ENCODE measurements at places on chromosomes 4 and X.
A peak's percentile ranks its signal among the peaks of the same experiment; 100 is the strongest.

DNA sequence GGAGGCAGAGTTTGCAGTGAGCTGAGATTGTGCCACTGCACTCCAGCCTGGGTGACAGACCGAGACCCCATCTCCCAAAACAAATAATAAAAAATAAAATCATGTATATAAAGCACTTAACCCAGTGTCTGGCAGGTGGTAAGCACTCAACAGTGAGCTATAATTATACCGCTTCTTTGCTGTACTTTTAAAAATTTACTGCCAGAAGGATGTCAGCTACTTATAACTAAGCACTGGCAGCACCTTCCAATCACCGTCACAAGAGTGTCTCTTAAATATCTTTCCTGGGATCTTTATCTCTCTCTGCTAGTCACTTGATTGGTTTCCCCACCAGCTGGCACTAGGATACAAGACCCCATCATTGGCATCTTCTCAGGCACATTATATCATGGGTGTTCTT, 53.9 kb upstream of the DAPP1 start:
- no peak overlapping the region for H3K27ac ChIP-seq
- H3K4me3 ChIP-seq: no peak overlapping the region
- no peak for DNase-seq
- H3K27me3 ChIP-seq: peaks cover 3% of the 10 kb centered on the region

DNA sequence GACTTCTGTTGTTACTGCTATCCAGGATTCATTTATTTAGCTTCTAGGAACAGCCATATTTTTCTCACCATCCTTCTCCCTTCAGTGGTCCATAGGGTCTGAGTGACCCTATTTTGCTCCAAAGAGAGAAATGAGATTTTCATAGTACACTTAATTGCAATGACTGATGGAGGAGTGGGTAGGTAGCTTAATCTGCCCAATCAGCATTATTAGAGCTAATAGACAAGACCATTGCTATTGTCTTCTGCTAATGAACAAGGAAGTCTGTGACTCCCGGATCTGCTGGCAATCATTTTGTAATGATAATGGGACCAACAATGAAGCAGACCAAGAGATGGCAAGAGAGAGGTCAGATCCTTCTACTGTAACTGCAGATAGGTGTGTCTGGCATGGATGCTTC, 271.4 kb upstream of the SLC7A11 start:
- DNase-seq: no peak
- no peak overlapping the region for H3K27ac ChIP-seq
- no peak overlapping the region for H3K4me3 ChIP-seq

DNA sequence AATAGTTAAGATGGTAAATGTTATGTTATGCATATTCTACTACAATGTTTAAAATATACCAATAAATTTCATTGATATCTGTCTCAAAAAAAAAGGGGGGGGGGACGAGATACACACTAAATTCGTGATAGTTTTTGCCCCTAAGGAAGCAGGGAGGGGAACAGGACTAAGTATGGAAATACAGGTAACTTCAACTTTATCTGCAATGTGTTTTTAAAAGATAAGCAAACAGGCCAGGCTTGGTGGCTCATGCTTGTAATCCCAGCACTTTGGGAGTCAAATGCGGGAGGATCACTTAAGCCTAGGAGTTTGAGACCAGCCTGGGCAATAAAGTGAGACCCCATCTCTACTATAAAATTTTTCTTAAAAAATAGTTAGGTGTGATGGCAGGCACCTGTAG, 13.4 kb upstream of the CLOCK start:
- H3K4me1 ChIP-seq: peaks cover 7% of the 10 kb centered on the region
- peaks cover 13% of the 10 kb centered on the region for H3K27me3 ChIP-seq
- no peak for DNase-seq
- H3K36me3 ChIP-seq: peaks cover 3% of the 10 kb centered on the region
- H3K27ac ChIP-seq: no peak overlapping the region

DNA sequence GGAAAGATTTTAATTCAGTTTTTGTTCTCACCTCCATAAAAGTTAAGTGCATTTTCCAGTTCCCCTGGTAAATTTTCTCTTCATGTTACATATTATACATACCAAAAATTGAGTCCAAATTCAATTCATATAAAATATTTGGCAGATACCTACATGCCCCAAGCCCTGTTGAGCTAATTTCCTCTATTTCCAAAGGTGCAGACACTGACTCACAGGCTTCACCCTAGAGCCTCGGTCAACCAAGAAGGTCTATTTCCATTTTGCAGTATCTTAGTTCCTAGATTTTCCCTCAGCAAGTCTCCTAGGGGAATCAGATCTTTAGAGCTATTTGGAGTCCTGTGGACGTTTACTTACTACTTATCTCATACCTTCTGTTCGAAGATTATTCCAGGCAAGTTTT, 174.4 kb downstream of the TSPAN5 start:
- peaks cover 58% of the 10 kb centered on the region for H3K36me3 ChIP-seq
- H3K4me3 ChIP-seq: peak overlapping the region; percentile 10
- peak overlapping the region; percentile 99 for H3K27ac ChIP-seq
- DNase-seq: no peak
- H3K27me3 ChIP-seq: no peaks in the 10 kb centered on the region
- H3K4me1 ChIP-seq: peaks cover 83% of the 10 kb centered on the region

GRCh38 chrX:41720125-41720779, 3.7 kb upstream of the GPR82 start:
- peak; percentile 23 for DNase-seq
- no peak overlapping the region for H3K4me3 ChIP-seq
- H3K4me1 ChIP-seq: peaks cover 37% of the 10 kb centered on the region
- peaks cover 43% of the 10 kb centered on the region for H3K36me3 ChIP-seq
- no peaks in the 10 kb centered on the region for H3K27me3 ChIP-seq

- H3K36me3 ChIP-seq: no peaks in the 10 kb centered on the region
- DNase-seq: no peak
- H3K4me1 ChIP-seq: no peaks in the 10 kb centered on the region
- no peak overlapping the region for H3K4me3 ChIP-seq
- H3K27ac ChIP-seq: no peak overlapping the region
Measured at GRCh38 chrX:19156186-19156585, 33.9 kb upstream of the ADGRG2 start.

- no peaks in the 10 kb centered on the region for H3K4me1 ChIP-seq
- H3K27me3 ChIP-seq: no peaks in the 10 kb centered on the region
- no peak overlapping the region for H3K4me3 ChIP-seq
Measured at GRCh38 chrX:123271902-123272301, 87.8 kb downstream of the GRIA3 start.

GRCh38 chrX:1263600-1263999, 5.0 kb upstream of the CSF2RA start:
- H3K36me3 ChIP-seq: no peaks in the 10 kb centered on the region
- peaks cover 8% of the 10 kb centered on the region for H3K4me1 ChIP-seq
- no peaks in the 10 kb centered on the region for H3K27me3 ChIP-seq
- H3K4me3 ChIP-seq: no peak overlapping the region

- H3K4me3 ChIP-seq: no peak overlapping the region
- no peak for DNase-seq
- no peak overlapping the region for H3K27ac ChIP-seq
- no peaks in the 10 kb centered on the region for H3K27me3 ChIP-seq
- H3K4me1 ChIP-seq: peaks cover 25% of the 10 kb centered on the region
Measured at GRCh38 chrX:18956303-18957032, 27.4 kb downstream of the PHKA2 start.

GRCh38 chrX:48891402-48892288, 5.9 kb downstream of the TIMM17B start:
- DNase-seq: peak; percentile 72
- peaks cover 19% of the 10 kb centered on the region for H3K4me1 ChIP-seq
- no peaks in the 10 kb centered on the region for H3K27me3 ChIP-seq
- peak overlapping the region; percentile 87 for H3K4me3 ChIP-seq
- peaks cover 5% of the 10 kb centered on the region for H3K36me3 ChIP-seq

- H3K36me3 ChIP-seq: peaks cover 12% of the 10 kb centered on the region
- no peaks in the 10 kb centered on the region for H3K27me3 ChIP-seq
- H3K4me3 ChIP-seq: no peak overlapping the region
- no peak for DNase-seq
Measured at GRCh38 chrX:70504772-70505450, 60.3 kb downstream of the DLG3 start.

DNA sequence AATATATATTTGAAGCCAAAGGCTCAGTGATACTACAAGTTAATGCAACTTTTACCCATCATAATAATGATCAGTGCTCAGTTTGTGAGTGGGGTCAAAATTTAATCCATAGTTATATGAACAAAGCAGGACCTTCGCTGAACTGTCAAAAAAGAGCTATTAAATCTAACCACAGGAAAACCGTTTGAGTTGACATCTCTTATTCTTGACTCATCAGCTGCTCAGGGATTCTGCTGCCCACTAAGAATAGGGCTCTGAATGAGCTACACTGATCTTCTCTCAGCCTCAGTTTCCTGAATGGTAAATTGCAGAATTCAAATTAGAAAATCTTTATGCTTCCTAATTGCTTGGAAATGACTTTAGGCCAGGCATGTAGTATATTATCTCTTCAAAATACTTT, 44.9 kb upstream of the NAP1L5 start:
- no peak overlapping the region for H3K27ac ChIP-seq
- H3K4me3 ChIP-seq: no peak overlapping the region
- peaks cover 2% of the 10 kb centered on the region for H3K4me1 ChIP-seq
- no peak for DNase-seq
- peaks cover 7% of the 10 kb centered on the region for H3K36me3 ChIP-seq

DNA sequence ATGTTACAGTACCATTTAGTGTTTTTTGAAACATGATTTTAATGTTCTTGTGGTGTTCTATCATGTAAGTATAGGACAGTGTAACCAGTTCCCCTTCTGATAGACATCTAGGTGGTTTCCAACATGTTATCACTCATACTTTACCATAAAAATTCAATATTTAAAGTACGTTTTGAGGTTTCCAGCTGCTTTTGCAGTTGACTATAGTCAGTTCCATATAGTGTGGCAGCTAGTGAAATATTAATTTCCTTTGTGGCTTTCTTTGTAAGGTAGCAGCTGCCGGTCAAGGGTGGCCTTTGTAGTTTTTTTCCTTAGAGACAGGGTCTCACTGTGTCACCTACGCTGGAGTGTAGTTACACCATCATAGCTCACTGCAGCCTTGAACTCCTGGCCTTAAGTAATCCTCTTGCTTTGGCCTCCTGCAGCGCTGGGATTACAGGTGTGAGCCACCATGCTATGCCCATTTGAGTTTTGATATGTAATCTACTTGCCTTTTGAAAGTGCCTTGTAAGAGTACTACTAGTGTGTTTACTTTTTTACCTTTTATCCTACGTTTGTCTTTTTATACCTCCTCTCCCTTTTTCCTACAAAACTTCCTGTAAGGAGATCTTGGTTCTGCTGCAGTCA, 63.0 kb downstream of the ARHGAP10 start:
- peaks cover 63% of the 10 kb centered on the region for H3K4me1 ChIP-seq
- peaks cover 15% of the 10 kb centered on the region for H3K36me3 ChIP-seq
- no peaks in the 10 kb centered on the region for H3K27me3 ChIP-seq
- DNase-seq: no peak

DNA sequence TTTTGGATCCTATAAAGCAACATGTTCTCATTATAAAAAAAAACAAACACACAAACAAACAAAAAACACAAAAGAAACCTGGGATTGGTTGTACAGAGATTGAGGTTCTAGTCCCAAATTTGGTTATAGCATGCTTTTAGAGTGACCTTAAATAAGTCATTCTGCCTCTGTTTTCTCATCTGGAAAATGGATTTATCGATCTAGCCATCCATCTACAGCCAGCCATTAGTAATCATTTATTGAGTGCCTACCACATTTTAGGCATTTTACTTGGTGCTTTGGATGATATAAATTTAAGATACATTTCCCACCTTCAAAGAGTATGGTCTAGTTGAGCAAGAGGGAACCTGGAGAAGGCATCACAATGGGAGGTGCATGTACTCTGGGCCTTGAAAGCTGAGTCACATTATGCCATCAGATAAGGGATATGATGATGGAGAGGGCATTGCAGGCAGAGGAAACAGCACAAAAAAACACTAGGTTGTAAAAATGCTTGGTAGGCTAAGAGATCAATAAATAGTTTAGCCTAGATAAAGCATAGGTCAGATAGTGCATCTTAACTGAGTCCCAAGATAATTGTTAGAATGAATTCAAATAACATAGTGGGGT, 91.4 kb downstream of the HEPH start:
- H3K27me3 ChIP-seq: no peaks in the 10 kb centered on the region
- no peaks in the 10 kb centered on the region for H3K4me1 ChIP-seq
- no peak overlapping the region for H3K4me3 ChIP-seq
- DNase-seq: no peak
- no peaks in the 10 kb centered on the region for H3K36me3 ChIP-seq

- H3K27ac ChIP-seq: peak overlapping the region; percentile 50
- no peaks in the 10 kb centered on the region for H3K36me3 ChIP-seq
- no peak for DNase-seq
- peaks cover 13% of the 10 kb centered on the region for H3K4me1 ChIP-seq
- no peaks in the 10 kb centered on the region for H3K27me3 ChIP-seq
Measured at GRCh38 chr4:112735474-112735951, 98.6 kb downstream of the LARP7 start.

DNA sequence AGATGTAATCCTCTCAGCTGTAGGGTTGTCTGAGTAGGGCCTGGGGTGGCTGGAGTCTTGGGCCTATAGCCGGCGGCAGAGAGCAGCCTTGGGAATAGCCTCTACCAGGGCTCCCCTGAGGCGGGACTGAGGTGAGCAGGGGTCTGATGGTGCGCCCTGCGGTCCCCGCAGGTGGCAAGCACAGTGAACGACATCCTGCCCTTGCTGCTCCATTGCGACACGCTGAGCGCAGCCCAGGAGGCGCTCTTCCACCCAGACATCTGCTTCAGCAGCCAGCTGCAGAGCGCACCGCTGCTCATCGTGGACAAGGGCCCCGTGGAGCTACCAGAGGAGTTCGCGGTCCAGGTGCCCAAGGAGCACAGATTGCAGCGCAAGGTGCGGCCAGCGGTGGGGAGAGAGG, 317.0 kb downstream of the ADGRL3 start:
- no peaks in the 10 kb centered on the region for H3K36me3 ChIP-seq
- no peak for DNase-seq
- H3K27ac ChIP-seq: no peak overlapping the region
- no peaks in the 10 kb centered on the region for H3K4me1 ChIP-seq

- H3K27ac ChIP-seq: no peak overlapping the region
- H3K36me3 ChIP-seq: no peaks in the 10 kb centered on the region
- no peak for DNase-seq
- H3K4me1 ChIP-seq: peaks cover 3% of the 10 kb centered on the region
- no peaks in the 10 kb centered on the region for H3K27me3 ChIP-seq
Measured at GRCh38 chr4:17138847-17139246, 240.4 kb upstream of the LDB2 start.

GRCh38 chr4:69907151-69907550, 23.7 kb upstream of the CSN1S1 start:
- peaks cover 3% of the 10 kb centered on the region for H3K27me3 ChIP-seq
- DNase-seq: no peak
- peaks cover 5% of the 10 kb centered on the region for H3K4me1 ChIP-seq
- no peaks in the 10 kb centered on the region for H3K36me3 ChIP-seq
- H3K27ac ChIP-seq: no peak overlapping the region
- H3K4me3 ChIP-seq: no peak overlapping the region

Data from activated T-helper 2 cell treated with anti-CD3 and anti-CD28 coated beads, Interferon-gamma antibody, Interleukin-2, Interleukin-4, amounts not matched to agents 10 μg/mL and 5 μg/mL and 100 μg/mL, durations not matched to agents 14 hours and 24 hours and 36 hours (primary cell).